ENCODE measurements at places on chromosomes 7 and 10.

- DNase-seq = no peak
These were observed 20.7 kb downstream of the STN1 start for GRCh38 chr10:103897241-103897774.

GRCh38 chr10:84352251-84352842 is 24.0 kb downstream of the CCSER2 start:
- no peak for DNase-seq

- DNase-seq = no peak
These were observed 249.2 kb downstream of the DYNC1I1 start for GRCh38 chr7:96021568-96021967.

DNA sequence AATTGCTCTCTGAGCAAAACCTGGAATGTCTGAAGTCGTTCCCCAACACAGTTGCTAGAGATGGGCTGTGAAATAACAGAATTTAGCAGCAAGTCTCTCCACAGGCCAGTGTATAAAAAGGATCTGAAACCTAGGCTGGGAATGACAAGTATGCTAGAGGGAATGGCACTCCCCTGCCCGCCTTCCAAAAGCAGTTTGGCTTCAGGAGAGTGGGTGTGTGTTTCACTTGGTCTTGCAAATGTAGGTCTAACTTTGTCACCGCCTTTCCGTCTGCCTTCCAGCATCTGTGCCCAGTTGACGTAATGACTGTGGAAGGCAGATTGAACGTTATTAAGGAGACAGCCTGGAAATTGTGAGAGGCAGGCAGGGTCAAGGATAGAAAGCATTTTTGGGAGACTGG is 18.0 kb upstream of the MTURN start:
- DNase-seq = no peak

DNA sequence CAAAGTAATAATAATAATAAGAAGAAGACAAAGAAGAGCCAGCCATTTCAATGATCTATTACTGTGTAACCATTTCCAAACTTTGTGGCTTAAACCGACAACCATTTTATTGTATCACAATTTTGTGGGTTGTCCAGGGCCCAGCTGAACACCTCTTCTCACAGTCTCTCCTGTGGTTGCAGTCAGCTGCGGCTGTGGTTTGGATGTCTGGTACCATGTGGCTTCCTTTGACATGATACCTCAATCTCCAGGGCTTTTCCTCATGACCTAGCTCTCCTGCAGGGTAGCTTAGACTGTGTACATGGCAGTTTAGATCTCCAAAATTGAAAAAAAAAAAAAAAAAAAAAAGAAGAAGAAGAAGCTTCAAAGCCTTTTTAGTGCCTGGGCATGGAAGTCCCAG is 72.6 kb upstream of the NFKB2 start:
- DNase-seq = no peak

DNA sequence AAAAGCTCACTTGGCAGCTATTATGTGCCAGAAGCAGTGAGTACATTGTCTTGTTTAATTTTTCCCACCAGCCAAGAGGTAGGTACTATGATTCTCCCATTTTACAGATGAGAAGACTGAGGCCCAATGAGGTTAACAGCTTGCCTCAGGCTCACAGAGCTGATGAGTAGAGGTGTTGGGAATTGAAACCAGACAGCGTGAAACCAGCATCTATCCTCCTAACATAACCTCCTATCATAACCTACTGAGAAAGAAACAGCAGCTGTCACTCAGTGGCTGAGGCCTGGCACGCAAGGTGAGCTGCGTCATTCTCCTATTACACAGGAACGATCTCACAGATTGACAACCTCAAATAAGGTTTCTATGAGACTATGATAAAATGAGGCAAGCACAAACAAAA is 6.2 kb downstream of the PYROXD2 start:
- no peak for DNase-seq

- DNase-seq = no peak
These were observed 62.4 kb downstream of the GRK5 start for GRCh38 chr10:119269737-119270136.

DNA sequence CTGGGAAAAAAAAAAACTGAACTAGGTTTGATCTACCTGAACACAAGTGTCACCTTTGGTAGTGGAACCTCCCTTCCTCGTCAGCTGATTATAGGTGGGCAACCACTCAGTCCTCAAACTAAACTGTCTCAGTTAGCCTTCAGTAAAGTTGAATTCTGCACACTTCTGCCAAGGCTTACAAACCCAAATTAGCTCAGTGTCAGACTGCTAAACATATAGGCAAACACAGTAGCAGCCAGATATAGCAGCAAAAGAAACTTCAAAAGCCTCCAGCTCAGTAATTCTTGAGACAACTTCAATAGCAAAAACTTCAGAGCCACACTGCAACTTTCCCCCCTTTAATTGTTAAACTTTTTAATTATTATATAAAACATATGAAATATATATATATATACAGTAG is 956.9 kb downstream of the XPNPEP1 start:
- no peak for DNase-seq

DNA sequence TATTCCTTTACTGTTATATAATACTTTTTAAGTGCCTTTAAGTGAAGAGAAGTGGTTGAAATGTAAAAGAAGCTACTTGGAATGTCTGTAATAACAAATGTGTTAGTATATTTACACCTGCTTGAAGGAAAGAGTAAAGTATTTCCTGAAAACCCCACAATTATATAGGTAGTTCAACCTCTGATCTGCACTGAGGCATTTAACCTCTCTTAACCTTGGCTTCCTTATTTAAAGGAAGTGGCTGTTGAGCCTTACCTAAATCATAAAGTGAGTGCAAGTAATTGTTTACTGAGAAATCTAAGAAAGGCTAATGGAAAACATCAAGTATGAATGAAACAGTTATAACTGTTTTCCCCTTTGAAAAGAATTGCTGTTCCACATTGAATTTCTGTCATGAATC is 294.5 kb downstream of the ADK start:
- DNase-seq = no peak

- no peak for DNase-seq
These were observed 43.9 kb upstream of the SRGN start for GRCh38 chr10:69043931-69044531.

All from type B pancreatic cell (in vitro differentiated cells).